ENCODE measurements at places on chromosomes 3 and 15.

- no peak for DNase-seq
Observed at GRCh38 chr15:52080031-52080430, 32.5 kb downstream of the BCL2L10 start.

GRCh38 chr3:183287301-183287971 lies 34.4 kb downstream of the B3GNT5 start:
- DNase-seq: no peak

DNA sequence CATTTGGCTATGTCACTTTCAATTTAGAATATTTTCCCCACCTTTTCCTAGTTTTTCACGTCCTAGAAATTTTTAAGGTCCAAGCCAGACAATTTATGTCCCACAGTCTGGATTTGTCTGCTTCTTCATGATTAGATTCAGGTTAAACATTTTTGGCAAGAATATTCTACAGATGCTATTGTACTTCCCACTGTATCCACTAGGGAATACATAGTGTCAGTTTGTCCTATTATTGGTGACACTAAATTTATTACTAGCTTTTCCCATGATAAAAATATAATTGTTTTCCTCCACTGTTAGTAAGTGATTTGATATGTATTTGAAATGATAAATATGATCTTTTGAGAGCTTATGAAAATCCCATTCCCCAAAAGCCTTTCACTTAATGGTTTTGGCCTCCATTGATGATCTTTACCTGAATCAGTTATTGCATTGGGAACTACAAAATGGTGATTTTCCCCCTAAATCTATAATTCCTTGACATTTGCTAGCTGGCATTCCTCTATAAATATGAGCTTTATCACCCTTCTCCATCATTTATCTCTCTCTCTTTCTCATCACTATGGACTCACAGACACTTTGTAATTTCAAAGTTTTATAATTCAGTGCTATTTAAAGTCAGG lies 8.3 kb downstream of the ARL14 start:
- DNase-seq: no peak

- no peak for DNase-seq
Observed at GRCh38 chr3:128456776-128457715, 9.6 kb downstream of the DNAJB8 start.
